T1000 (cell line): ENCODE measurements at places on chromosomes 3 and 15.

DNA sequence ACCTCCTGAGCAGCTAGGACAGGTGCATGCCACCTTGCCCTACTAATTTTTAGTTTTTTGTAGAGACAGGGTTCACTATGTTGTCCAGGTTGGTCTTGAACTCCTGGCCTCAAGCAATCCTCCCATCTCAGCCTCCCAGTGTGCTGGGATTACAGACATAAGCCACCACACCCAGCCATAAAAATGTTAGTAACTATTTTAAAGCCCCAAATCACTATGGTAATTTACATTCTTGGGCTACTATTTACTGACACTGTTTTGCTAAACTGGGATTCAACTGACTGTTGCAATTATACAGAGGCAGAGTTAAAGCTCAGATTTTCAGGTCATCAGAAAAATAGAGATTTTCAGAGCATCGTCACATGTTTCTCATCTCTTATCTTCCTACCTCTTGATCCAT lies 258.6 kb downstream of the FEZF2 start:
- no peak for DNase-seq

DNA sequence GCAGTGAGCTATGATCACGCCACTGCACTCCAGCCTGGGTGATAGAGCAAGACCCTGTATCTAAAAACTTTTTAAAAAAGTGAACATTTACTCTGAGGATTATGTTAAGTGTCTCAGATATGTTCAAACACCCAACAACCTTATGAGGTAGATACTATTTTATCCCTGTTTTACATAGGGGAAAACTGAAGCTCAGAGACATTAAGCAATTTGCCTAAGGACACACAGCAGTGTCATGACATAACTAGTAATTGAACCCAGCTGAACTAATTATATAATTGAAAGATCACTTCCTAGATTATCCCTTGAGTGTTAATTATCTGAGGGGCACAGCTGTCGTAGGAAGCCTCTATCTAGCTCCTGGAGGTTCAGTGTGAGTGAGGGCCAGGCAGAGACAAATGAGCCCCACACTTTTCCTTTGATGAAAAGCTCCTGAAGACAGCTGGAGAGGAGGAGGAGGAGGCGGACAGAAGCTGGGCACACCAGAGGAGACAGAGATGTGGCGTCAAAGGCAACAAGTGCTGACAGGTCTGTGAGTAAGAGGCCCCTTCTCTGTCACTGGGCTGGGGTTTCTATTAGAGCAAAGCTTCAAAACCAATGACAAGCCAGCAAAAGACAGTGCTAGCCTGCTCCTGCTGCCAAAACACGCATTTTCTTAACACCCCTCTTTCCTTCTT lies 20.5 kb downstream of the TRH start:
- DNase-seq: no peak

GRCh38 chr3:139585820-139586219 lies 46.3 kb upstream of the RBP1 start:
- DNase-seq: no peak

DNA sequence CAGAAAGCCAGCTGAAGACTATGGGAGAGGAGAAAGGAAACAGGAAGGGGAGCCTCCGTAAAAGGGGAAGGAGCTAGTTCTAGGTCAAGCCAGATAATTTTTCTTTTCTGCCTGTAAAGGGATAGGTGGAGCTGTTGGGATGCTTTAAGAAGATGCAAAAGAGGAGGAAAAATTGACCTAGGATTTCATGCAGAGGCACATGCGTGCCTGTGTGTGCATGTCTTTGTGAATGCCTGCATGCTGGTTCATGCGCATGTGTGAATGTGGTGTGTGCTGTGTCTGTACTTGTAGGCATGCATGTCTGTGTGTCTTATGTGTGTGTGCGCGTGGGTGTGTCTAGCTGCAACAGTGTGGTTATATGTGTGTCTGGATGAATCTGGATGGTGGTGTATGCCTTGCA lies 27.3 kb downstream of the CCDC33 start:
- no peak for DNase-seq

DNA sequence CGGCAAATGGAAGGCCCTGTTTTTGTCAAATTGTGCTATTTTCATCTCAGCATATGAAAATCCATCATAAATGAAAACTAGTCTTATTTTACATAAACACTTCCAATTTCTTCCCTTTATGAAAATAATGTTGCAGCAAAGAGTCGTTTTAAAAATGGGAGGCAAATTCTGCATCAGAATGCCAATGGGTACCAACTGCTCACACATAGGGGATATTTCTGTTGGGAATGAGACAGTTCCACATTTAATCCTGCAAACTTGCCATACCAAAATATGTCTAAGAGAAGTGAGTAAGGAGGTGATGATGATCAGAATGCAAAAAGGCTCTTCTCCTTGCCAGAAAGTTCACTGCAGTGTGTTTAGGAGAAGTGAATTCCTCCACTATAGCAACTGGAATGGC lies 391.7 kb downstream of the CACNA2D3 start:
- DNase-seq: no peak

DNA sequence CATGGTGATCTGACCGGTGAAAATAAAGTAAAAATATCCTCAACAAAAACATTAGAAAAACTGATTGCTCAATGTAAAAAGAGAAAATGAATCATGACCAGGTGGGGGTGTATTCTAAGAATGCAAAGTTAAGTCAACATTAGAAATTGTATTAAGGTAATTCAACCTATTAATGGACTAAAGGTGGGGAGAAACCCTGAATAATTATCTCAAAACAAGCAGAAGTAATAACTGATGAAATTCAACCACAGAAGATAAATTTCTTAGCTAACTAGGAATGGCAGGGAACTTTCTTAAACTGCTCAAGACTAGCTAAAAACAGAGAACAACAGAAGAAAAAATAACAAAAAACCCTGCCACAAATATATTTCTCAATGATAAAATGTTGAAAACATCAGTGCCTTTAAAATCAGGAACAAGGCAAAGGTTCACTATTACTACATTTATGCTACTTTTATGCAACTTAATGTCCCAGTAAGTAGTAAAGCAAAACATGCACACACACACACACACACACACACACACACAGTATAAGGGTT lies 204.4 kb upstream of the THBS1 start:
- DNase-seq: no peak

GRCh38 chr15:25175033-25175788 lies 220.4 kb downstream of the SNRPN start:
- DNase-seq: no peak

DNA sequence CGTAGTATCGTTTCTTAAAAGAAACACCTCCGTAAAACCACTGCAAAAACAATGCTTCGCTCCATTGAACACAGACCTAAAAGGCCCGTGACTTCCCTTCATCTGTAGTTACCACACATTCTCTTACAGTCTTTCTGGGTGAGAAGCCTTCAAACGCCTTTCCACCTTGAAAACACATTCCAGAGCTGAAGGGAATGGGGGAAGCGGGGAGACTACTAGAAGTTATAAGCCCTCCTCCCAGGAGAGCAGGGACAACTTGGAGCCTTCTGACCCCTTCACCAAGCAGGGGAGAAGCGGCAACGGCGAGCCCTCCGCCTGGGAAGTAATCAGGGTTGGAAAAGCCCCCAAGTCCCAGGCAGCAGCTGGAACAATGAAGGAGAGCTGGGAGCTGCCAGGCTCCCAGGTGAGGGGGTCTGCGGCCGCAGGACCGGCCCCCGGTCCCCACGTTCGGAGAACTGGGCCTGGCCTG lies 461 bp downstream of the SECISBP2L start:
- DNase-seq: no peak

DNA sequence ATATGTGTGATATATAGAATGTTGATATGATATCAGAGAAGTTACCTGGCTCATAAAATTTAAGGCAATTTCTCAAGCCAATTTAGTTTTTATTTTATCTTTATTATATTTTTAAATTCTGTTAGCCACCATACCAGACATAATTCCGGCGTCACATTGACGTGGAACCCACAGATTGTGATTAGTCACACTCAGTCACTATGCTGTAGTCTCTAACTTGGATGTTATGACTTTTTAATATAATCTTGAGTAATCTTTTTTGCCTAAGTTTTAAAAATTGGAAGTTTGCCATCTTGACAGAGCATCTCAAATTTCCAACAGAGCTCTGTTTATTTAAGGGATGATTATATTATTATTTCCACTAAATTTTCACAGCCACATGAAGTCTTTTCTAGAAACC lies 9.7 kb upstream of the DCLK3 start:
- DNase-seq: no peak

GRCh38 chr3:183061391-183062172 lies 37.7 kb downstream of the MCCC1 start:
- DNase-seq: no peak

- DNase-seq: no peak
These were observed 97.2 kb downstream of the CLDN1 start for GRCh38 chr3:190224863-190225692.

DNA sequence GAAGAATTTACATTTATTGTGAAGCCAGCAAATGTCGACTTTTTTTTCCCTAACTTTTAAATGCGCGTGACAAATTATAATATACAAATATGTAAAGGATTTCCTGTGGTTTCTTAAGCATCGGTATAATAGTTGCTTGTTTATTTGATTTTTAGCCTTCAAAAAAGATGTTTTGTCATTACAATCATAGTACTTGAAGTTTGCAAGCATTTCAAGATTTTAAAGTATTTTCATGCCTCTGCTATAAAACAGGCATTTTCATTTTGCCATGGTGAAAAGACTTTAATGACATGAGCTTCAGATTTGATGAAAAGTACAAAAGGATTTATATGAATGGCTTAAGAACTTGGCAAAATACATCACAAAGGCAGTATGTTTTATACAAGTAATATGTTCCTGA lies 9.4 kb upstream of the P2RY12 start:
- no peak for DNase-seq

GRCh38 chr3:166279636-166280035 lies 442.4 kb upstream of the BCHE start:
- no peak for DNase-seq

- DNase-seq: no peak
These were observed 30.5 kb downstream of the H1-8 start for GRCh38 chr3:129573493-129573892.

- no peak for DNase-seq
These were observed 22.0 kb upstream of the ZCWPW2 start for GRCh38 chr3:28326458-28326926.

GRCh38 chr3:147391781-147392624 lies 14.3 kb downstream of the ZIC4 start:
- no peak for DNase-seq

GRCh38 chr3:125386811-125387210 lies 11.7 kb upstream of the ZNF148 start:
- DNase-seq: no peak

GRCh38 chr15:92163641-92164040 lies 230.0 kb upstream of the ST8SIA2 start:
- DNase-seq: no peak

- no peak for DNase-seq
These were observed 545.7 kb downstream of the NLGN1 start for GRCh38 chr3:173943264-173943663.

DNA sequence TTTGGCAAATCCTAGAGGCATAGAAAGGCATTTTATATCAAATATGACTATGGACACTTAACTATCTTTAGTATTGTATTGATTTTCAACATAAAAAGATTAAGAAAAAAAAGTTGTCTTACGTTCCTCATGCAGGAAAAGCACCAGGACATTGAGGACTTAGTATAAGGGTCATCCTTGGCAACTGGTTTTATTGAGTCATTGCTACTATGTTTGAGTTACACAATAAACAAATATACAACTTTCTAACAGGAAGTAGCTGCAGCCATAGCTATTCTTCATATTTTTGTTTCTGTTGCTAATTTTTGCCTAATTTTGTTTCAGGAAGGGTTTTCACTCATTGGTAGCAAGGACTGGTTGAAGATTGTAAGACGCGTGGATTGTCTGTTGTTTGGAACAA lies 93.0 kb downstream of the NPTN start:
- DNase-seq: no peak

GRCh38 chr3:22939349-22939748 lies 263.8 kb upstream of the UBE2E2 start:
- DNase-seq: no peak

- DNase-seq: peak; percentile 15
These were observed 82.4 kb upstream of the PRR23C start for GRCh38 chr3:139127101-139127500.

GRCh38 chr15:65399997-65400396 lies 22.2 kb upstream of the IGDCC3 start:
- DNase-seq: no peak

GRCh38 chr3:186693843-186694242 lies 23.3 kb upstream of the KNG1 start:
- DNase-seq: no peak

DNA sequence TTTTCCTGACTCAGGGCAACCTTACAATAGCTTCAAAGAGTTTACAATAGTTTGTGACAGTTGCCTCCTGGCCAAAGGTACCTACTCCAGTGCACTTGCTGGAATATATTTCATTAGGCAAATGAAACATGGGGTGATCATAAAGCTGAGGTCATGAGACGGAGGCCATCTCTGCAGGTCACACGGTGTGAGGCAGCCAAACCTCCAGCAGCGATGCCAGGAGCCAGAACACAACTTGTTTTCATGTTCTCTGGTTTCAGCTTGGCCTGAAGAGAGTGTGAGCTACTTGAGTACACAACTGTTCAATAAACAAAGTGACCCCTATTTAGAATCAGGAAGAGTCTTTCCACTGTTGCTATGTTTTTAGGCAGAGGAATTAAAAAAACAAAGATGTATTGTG lies 42.7 kb upstream of the PYGO1 start:
- DNase-seq: no peak

DNA sequence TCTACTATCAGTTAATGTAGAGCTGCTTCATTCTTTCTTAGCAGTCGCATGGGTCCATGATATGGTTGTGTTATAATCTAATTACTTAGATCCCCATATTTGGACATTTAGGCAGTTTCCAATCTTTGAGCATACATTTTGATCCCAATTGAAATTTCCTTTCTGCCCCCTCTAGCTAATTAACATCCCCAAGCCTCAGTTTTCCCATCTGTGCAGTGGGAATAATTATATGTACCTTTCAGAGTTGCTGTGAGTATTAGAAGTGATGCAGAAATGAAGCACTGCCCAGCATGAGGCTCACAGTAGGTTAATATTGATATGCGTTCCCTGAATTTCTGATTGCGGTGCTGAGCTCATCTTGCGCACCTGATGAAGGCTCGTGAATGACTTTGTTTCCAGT lies 21.8 kb downstream of the SPSB4 start:
- no peak for DNase-seq

- DNase-seq: no peak
These were observed 921.4 kb downstream of the MCTP2 start for GRCh38 chr15:95152741-95153140.

DNA sequence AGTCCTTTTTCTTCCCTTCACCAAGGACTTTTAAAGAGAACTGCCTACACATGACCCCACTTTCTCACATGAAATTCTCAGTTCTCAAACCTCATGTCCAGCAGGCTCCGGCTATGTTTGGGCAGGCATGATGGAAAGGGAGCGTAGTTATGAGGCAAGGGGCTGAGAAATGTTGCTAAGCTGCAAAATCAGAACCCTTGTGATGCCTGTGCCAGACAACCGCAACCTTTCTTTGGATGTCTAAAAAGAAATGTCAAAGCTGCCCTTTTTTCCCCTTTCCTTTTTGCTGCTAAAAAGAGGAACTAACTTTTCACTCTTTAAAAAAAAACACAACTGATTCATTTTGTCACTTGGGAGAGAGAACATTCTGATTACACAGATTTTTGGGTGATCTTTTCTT lies 19.2 kb downstream of the GNB4 start:
- no peak for DNase-seq
